ENCODE measurements at places on chromosomes 12 and 14.

GRCh38 chr14:51185180-51185579 is 54.9 kb upstream of the TMX1 start:
- DNase-seq: no peak

GRCh38 chr14:59482541-59483331 is 1.5 kb downstream of the L3HYPDH start:
- DNase-seq: no peak

- DNase-seq: no peak
Observed at GRCh38 chr12:1380171-1380851, 214.1 kb downstream of the FBXL14 start.

DNA sequence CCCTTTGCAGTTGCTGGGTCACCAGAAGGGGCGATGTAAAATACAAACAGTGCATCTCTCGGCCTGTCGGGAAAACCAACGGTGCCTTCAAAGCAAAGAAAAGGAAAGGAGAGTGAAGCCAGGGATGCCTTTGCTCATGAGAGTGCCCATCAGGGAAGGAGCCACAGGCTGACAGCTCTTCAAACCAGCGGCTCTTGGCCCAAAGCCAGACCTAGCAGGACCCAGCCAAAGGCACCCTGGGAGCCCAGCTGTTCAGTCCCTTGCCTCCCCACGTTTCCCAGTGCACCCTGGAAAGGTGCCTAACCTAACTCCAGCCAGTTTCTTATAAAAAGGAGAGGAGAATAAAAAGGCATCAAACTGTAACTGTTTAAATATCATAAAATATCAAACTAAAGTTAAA is 29.2 kb downstream of the PRMT8 start:
- DNase-seq: no peak

DNA sequence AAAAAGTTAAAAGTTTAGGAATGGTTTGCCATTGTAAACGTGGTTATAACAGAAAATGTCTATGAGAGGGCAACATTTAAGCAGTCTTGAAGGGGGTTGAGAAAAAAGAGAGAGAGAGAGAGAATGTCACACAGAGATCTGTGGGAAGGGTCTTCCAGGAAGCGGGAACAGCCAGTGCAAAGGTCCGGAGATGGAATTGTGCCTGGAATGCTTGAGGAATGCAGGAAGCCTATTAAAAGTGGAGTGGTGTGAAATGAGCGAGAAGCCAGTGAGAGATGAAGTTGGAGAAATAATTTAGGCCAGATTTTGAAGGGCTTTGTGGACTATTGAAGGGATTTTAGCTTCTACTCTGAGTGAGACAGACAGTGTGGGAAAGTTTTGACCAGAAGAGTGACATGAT is 406.8 kb upstream of the TBX3 start:
- no peak for DNase-seq

DNA sequence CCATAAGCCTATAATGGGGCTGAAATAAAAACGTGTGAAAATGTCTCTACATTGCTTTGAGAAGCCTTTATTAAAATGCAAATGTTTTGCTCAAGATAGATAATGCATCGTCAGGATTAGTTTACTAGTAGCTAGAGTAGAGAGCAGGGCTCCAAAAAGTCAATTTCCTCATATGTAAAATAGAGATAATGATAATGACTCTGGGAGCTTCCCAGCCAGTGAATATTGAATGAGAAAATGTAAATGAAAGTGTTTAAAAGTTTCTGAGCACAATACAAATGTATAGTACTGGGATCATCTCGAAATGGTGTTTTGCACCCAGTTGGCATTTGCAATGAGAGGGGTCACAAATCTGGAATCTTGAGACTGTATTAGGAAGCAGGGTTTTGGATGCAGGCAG is 135.3 kb downstream of the OTOGL start:
- DNase-seq: no peak

- DNase-seq: no peak
Observed at GRCh38 chr14:36222952-36223468, 46.5 kb upstream of the PTCSC3 start.

DNA sequence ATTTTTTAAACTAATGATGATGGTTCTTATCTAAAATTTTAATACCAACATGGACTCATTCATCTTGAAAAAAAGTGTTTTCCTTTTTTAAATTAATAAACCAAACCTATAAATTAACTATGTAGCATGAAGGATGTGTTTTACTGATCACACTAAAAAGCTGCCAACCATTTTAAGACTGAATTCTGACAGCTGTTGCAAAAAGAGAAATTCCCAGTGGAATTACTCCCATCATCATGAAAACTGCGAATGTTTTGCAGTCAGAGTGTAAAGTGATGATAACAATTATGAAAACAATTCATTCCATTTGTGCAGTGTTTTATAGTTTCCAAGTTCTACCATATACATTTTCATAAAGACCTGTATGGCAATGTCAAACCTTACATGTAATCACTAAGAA is 232.8 kb downstream of the SLC2A13 start:
- no peak for DNase-seq
